ENCODE measurements at places on chromosomes 11 and 22.

DNA sequence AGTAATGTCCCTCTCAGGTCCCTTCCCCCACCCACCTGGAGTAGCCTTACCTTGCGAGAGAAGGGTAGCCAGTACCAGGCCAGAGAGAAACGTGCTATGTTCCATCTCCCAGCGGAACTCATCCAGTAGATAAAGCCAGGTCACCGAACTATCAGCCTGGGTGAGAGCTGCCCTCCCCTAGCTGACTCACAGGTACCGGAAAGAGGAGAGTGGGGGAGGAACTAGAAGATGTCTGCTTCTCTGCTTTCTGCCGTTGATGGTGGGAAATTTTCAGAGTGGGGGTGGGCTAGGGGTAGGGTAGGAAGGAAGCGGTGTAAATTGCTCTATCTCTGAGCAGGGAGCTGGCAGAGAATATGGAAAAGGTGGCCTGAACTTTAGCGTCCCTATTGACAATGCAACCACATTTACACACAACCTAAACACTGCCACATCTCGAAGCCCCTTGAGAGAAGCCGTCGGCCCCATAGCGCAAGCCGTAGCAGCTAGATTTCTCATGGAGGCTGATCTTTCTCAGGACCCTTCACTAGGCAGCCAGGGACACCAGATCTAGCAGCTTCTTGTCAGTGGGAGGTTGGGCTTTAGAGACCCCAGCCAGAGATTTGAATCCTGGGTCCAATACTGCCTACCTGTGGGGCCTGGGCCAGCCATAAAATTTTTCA lies at the start of gene CD3D:
Gene CD3D (minus strand): TSS at position 203 of the 659 bp plus-strand sequence. CDS start 98 bp downstream, at position 105.
- DNase-seq, result no peak

DNA sequence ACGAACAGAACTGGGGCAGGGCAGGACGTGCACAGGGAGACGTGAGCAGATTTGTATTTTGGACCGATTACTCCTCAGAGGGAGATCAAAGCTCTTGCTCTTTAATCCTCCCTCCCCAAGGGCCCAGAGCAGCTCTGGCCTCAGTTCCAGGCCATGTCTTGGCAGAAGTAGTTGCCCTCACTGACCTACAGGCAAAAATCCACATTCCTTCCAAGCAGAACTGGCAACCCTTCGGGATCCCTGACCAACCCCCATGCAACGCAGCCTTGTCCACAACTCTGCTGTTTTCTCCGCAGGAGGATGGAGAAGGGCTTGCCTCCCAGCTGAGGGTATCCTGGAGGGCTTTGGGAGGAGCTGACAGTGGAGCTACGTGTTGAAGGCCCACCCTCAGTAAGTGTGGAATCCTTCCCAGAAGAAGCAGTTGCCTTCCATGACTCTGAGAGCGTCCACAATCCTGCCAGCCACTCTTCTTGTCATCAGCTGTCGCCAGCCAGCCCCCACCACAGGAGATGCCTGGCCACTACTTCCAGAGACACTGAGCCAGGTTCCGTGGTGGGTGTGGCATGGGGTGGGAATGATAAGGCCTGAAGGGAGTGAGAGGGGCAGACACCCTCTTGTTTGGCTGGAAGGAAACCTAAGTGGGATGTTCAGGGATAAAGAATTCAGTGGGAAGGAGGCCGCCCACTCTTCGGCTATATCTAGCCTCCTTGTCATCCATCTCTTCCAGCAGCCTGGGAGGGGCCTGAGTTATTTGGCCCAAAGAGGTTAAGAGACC lies 68.1 kb downstream of the PDE2A start:
- DNase-seq, result no peak

GRCh38 chr11:113487622-113488021 lies 12.4 kb upstream of the DRD2 start:
- DNase-seq, result no peak

DNA sequence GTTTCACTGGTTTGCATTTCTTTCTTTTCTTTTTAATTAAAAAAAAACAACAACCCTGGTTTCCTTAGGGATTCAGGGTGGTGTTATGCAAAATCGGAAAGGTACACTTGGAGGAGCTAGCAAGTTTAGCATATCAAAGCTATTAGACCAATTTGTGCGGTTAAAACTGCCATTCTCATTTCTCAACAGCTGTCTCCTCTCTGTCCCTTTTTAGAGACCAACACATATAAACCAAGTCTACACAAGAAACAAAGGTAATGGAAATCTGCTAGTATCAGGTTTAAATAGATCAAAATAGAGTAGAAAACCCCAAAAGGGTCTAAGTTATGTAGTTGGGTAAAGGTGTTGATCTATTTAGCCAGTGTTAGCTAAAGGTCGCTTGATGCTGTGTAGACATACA lies 1.7 kb upstream of the SESN3 start:
- no peak for DNase-seq

- no peak for DNase-seq
Measured at GRCh38 chr11:40597546-40598113, 861.8 kb downstream of the LRRC4C start.

DNA sequence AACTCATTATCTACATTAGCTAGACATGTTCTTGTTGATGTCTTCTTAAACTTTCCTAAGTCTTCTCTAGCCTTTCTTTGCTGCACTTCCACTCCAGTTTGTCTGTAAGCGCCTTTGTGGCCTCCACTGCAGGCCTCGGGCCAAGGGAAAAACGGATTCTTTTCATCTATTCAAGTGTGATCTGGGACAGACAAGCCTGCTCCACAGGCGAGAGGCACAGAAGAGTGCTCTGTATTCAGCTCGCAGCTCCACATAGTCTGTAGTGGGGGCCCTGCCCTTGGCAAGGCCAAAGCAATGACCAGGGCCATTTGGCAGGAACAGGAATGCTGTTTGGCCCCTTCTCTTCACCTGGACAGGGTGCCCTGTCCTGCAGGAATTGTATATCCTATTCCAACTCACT lies 84.1 kb upstream of the BARX2 start:
- DNase-seq, result no peak

GRCh38 chr11:35045236-35045820 lies 93.6 kb upstream of the CD44 start:
- no peak for DNase-seq

DNA sequence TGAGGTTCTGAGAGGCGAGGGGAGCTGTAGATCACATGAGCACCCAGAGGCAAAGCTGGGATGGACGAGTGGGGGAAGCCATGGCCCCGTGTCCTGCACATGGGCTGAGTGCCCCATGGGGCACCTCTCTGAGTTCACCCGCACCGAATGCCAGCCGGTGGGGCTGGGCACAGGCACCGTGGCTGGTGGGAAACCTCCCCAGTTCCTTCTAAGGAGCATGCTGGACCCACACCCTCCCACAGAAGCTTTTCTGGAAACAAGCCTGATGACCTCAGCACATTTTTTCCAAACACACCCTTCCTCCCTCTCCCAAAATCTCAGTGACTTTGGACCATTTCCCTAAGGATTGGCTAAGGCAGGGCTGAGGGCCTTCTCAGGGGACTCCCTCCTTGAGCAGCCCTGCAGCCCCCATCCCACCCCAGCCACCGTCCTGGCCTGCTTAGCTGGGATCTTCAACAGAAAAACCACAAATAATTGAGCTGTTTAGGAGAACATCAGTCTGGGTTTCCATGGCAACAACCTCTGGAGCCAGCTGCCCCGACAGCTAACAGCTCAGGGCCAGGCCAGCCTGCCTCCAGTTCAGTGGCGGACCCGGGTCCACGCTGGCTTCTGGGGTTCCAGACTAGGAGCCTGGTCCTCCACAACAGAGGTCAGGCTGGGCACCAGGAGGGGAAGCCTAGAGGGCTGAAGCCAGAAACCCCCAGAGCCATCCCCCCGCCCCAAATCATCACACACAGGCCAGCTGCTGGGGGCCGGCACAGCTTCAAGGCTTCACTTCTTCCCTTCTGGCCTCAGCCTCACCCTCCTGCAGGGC lies 18.1 kb upstream of the LINC01488 start:
- no peak for DNase-seq

GRCh38 chr11:95697614-95698408 lies 91.8 kb downstream of the FAM76B start:
- DNase-seq, result no peak

GRCh38 chr11:74627381-74627780 lies 35.0 kb downstream of the POLD3 start:
- no peak for DNase-seq

GRCh38 chr11:3215346-3216026 lies 3.1 kb downstream of the MRGPRG start:
- DNase-seq, result no peak

- DNase-seq, result no peak
Measured at GRCh38 chr11:119970555-119971304, 167.2 kb downstream of the TRIM29 start.

DNA sequence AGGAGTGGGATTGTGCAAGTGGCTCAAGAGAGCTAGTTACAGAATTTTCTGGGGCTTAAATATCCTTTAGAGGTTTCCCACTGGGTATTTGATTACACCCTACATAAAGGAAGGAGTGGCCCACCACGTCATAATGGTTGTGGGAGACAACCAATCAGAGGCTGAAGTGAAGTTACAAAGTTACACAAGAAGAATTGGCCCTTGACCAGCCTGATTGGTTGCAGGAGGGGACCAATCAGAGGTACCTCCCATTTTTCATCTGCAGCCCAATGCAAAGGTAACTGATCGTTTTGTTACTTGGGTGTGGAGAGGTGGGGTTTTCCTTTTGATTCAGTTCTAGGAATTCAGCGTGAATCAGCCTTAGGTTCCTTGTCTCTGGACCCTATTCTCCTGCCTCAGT lies 430.5 kb upstream of the FAT3 start:
- no peak for DNase-seq

DNA sequence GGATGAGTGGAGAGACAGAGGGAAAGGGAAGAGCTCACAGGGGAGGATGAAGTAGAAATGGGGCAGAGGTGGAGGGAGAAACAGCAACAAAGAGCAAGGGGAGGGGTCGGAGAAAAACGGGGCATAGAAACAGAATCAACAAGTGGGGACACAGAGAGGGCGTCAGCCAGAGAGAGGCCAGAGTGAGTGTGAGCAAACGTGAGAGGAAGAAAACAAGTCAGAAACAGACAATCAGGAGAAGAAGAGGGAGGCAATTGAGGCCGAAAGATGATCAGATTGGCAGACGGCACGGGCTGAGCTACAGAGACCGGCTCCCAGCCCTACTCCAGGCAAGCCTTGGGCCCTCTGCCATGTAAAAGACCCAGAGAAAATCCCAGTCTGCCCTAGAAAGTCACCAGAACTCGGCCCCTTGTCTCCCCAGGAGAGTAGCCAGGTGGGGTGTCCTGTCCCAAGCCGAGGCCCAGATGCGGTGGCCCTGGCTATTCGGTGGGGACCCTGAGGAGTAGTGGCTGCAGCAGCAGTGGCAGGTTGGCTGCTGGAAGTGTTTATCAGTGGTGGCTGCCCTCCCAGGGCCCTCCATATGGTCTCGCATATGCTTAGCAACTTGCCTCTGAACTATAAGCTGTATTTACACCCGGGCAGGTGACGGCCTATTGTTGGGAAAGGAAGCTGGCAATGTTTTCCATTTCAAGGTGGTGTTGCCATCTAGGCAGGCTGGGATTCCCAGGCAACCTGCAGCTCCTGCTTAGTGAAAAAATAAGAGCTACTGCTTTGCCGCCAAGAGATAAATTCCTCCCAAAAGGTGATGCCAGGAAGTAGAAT lies 14.8 kb upstream of the TSPAN18 start:
- no peak for DNase-seq

DNA sequence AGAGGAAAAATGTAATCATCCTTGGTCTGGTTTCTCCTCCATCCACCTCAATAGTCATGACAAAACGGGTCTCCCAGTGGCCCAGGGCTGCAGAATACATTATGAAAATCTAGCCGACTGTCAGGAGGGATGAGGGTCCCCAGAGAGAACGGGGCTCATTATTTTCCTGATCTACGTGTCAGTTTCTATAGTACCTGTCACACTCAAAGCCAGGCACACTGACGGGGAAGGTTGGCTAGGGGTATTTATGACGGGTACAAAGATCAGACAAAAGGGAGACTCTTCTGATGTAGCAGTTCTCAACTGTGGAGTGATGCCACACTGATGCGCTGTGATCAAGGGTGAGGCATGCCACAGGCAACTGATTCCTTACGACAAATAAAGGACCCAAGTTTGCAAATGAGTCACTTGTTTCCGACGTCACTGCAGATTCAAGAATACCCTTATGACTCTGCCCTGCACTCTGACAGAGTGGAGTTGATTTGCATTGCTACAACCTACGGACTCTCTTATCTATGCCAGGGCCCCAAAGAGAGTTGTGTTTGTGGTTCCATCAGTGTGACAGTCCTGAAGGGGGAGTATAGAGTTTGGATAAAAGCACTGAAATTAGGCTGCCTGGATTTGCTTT lies 188.2 kb upstream of the TBCEL start:
- DNase-seq, result no peak

DNA sequence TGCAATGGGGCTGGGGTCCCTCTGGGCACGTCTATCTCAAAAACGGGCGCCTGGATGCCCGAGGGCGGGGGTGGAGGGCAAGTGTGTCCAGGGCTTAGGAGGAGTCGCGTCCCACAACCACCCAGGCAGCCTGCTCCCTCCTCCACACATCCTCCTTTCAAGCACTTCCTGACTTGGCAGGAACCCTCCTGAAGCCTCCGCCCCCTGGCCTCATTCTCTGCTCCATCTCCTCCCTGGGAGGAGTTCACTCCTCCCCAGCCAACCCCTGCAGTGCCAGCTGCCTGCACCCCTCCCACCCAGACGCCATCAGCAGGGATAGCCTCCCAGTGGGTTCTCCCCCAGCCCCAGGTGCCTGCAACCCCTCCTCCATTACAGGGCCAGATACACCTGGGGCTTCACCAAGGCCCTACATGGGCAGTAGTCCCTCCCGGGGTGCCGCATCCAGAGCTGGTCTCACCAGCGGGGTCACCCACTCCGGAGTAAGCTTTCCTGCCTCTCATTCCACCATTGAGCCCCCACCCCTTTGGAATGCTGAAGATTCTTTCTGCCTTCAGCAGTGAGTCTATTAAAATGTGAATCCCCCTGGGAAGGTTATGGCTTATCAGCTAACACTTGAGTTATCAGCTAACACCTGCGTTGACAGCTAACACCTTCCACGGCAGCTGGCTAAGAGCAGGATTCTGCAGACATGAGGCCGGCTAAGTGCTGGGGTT lies 24.4 kb downstream of the RTN4R start:
- DNase-seq, result peak; percentile 53

DNA sequence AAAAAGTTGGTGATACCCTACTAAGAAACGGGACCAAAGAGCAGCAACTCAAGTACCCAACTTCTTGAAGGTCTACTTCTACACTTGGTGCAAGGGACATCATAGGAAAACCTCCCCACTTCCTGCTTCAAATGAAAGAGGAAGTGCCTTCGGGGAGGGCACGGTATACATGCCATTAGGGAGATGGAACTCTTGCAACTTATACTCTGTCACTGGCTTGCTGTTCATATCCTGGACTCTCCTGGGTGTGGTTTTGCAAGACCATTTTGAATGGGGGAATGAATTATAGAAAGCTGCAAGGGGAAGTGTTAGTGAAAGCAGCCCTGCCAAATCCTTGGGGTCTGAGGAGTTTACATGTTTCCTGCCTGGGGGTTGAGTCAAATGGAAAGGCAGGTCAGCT lies 41.9 kb downstream of the CSNK2A3 start:
- no peak for DNase-seq

- DNase-seq, result no peak
Measured at GRCh38 chr11:1337647-1338007, 28.2 kb upstream of the TOLLIP start.

- DNase-seq, result no peak
Measured at GRCh38 chr11:84194696-84195095, 908.5 kb upstream of the CCDC90B start.

Measured in RWPE1 (cell line).